ENCODE measurements at places on chromosomes 6 and 20.

- DNase-seq = no peak
Measured at GRCh38 chr6:10416863-10417641, 2.2 kb upstream of the TFAP2A start.

DNA sequence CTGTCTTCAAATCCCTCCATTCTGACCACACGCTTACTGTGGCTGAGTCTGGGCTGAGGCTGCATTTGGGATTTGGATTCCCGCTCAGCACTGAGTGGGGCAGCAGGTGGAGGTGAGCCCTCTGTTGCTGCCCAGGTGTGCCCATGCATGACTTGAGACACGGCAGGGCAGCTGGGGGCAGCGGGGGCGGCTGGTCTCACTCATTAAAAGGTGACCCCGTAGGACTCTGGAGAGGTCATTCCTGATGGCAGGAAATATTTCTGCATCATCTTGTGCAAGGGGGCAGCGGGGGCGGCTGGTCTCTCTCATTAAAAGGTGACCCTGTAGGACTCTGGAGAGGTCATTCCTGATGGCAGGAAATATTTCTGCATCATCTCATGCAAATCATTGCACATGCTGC lies 49.8 kb downstream of the SMOC2 start:
- no peak for DNase-seq

DNA sequence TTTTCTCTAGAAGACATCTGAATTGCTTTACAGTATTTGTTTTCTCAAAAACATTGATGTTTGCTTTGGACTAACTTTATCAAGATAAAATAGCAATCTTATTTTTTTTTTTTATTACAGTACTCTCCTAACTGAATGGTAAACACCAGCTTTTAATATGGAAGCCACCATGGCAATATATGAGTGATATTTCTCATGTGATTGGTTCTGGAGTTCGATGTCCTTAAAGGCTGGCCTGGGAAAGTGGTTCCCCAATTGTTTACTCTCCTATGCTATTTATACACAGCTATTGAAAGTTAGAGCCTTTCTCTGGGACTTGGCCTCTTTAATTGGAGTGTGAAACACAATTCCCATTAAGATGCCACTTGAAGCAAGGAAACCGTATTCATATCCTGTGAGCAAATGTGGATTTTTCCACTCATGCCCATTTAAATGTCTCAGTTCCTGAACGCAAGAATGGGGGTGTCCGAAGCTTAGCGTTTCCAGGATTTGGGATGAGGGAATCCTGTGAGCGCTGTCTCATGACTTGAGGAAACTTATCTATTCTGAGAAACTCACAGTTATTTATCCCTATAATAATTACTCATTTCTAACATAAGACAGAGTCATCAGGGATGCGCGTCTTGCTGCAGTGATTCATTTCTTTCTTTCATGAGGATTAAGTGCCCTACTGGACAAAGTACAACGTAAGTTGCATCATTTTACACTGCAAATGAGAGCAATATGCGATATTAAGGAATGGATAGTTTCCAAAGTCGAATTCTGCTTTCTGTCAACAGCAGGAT lies 143.3 kb upstream of the PREP start:
- no peak for DNase-seq

GRCh38 chr6:41063884-41064285 lies 8.3 kb downstream of the OARD1 start:
- DNase-seq = no peak

DNA sequence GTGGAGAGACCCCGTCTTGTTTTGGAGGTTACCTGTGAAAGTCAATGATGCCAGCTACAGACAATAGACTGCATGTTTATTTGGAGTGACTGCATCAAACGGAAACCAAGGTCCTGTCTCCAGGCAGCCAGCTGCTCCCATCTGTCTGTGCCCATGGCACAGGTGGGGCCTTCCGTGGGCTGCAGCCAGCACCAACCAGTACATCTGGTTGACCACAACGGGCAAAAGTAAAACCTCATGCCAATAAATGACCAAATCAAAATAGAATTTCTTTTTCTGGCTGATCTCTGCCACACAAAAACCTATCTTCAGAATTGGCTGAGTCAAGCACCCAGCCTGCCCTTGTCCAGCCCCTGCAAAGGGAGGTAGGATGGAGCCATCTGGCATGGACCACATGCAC lies 33.5 kb downstream of the DLL1 start:
- DNase-seq = no peak

- no peak for DNase-seq
Measured at GRCh38 chr20:1430004-1430451, 36.6 kb downstream of the NSFL1C start.

DNA sequence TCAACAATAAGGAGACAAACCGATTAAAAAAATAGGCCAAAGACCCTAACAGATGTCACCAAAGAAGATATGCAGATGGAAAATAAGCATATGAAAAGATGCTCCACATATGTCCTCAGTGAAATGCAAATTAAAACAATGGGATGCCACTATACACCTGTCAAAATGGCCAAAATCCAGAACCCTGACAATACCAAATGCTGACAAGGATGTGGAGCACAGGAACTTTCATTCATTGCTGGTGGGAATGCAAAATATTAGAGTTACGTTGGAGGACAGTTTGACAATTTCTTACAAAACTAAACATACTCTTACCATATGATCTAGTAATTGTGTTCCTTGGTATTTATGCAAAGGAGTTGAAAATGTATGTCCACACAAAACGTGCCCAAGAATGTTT lies 1.8 kb upstream of the ZNF184 start:
- DNase-seq = no peak

DNA sequence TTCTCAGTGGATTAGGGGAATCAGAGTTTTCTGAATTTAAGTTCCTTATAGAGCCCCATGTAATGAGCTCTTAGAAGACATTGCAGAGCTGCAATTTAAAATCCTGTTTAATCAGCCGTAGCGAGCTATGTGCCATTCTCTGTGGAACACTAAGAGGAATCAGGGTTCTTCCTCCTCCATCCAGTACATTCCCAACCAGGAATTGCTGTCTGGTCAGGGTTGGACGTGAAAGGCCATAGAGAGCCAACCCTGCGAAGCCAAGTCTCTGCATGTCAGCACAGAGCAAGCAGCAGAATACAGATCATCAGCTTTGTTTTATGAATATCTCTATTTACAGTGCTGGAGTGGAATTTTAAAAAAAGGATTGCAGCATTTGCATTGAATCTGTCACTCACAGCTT lies 366.0 kb downstream of the LAMA2 start:
- no peak for DNase-seq

DNA sequence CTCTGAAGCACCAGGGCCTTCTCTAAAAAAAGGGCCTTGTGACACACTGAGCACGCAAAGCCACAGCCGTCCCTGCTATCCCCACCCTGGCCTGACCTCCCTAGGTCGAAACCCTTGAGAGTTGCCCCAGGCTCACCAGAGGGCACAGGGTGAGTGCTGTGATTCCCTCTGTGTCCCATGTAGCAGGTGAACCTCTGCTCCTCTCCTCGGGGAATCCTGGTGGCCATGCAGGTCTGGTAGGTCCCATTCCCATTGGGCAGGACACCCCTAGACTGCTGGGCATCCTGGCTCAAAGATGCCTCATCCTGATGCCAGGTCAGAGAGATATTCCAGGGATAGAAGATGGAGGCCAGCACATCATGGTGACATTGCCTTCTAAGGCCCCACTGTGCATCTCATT lies 20.9 kb downstream of the HLA-F start:
- no peak for DNase-seq

Measured in SHP77 treated with DMSO at 0.1 percent for 48 hours (cell line).